ENCODE measurements at places on chromosomes 11 and 22.

GRCh38 chr11:114296605-114297372 is 590 bp downstream of the NNMT start:
- no peak for DNase-seq

DNA sequence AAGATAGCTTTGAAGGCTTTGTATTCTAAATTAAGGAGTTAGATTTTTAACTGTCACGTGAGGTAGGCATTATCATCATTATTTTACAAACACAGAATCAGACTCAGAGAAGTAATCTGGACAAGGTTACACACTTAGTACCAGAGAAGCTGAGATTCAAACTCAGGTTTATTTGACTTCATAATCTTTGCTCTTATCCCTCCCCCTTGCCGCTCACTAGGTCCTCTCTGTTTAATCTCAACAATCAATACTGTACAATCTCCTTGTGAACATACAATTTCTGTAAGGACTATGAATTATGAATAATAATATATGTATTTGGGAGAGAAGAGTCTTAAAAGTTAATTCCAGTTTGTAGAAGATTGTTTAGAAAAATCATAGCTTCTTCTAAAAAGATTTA is 5.2 kb upstream of the DNAJB7 start:
- DNase-seq: no peak

DNA sequence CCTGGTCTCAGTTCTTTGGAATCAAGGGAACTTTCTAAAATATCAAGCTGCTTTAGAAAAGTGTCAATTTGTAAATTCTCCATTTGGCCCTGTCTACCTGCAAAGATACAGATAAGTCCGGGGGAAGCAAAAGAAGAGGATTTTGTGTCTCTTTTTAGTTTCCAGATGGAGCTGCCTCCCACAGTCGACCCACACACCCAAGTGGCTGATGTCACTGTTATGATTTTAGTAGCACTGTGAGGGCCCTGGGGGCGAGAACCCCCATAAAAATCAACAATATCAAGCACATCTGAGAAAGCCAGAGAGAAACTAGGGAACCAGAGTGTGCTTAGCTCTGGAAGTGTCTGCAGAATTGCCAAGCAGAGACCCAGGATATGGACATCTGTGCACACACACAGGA is 212.7 kb downstream of the LARGE1 start:
- DNase-seq: no peak

- no peak for DNase-seq
These were observed 3.4 kb downstream of the ARHGEF17 start for GRCh38 chr11:73311394-73311869.

GRCh38 chr22:43136255-43136654 is 6.9 kb downstream of the MCAT start:
- DNase-seq: no peak
